Stimulated activated CD4-positive, alpha-beta T cell treated with anti-CD3 and anti-CD28 coated beads, Interleukin-1b, Interleukin-23, amount 100 ng/mL, for 1 hour (primary cell): ENCODE measurements at places on chromosomes 11 and 22.

GRCh38 chr22:27331526-27332281 is 469.9 kb downstream of the MN1 start:
- DNase-seq, result no peak

DNA sequence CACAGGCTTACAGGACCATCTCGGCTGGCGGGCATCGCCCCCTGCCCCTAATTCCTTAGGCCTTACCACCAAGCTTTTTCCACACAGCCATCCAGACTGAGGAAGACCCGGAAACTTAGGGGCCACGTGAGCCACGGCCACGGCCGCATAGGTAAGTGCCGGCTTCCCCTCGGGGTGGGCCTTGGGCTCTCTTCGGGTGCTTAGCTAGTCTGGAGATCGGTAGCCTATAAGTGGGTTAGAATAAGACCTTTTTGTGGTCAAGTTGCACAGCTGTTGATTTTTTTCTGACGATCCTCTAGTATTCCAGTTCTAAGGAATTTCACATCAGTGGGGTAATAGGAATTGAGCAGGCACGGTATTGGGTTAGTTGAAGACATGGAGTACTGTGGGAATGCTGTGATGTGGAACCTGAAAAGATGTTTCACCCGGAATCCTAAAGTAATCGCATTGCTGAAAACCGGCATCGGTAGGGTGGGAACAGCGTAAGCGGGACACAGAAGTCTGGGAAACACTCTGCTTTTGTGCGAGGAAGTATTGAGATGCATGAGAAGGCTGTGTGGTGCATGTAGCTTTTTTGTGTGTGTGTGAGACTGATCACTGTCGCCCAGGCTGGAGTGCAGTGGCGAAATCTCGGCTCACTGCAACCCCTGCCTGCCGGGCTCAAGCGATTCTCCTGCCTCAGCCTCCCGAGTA is 669 bp downstream of the RPL27A start:
- DNase-seq, result no peak

DNA sequence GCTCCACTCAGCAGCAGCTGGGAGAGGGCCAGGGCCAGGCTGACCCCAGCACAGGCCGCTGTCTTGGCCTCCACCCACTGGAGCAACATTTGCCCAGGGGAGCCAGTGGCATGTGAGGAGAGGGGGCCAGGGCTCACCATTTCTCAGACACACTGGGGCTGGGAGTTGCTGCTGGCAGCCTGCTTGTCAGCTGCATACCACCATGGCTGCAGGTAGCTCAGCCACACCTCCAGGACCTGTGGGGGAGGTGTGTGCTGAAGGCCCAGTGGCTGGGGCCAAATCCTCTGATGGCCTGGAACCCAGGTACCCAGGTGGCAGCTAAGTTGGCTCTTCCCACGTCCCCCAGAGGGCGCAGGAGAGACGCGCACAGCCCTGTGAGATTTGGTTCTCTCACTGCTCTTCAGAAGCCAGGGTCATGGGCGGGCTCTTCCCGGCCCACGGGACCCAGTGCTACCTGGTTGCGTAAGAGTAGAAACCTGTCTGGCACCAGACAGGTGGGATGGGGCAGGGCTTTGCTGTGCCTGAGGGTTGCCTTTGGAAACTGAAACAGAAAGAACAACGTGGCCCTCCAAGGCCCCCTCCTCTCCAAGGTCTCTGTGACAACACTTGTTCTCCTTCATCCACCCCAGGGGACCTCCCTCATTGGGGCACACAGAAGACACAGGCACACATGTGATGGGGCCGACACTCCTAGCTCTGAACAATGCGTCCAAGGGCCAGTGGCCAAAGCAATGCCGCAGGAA is 98.8 kb downstream of the MED15 start:
- peak; percentile 32 for DNase-seq

DNA sequence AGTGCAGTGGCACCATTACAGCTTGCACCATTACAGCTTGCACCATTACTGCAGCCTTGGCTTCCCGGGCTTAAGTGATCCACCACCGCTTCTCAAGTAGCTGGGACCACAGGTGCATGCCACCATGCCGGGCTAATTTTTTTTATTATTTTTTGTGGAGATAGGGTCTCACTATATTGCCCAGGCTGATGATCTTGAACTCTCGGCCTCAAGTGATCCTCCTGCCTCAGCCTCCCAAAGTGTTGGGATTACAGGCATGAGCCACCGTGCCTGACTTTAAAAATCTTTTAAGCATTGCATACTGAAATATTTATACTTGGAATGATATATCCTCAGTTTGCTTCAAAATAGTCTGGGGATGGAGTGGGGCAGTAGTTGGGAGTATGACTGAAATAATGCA is 10.4 kb downstream of the PAFAH1B2 start:
- no peak for DNase-seq

GRCh38 chr22:39661842-39662685 is 91.5 kb downstream of the CACNA1I start:
- DNase-seq, result peak; percentile 61

DNA sequence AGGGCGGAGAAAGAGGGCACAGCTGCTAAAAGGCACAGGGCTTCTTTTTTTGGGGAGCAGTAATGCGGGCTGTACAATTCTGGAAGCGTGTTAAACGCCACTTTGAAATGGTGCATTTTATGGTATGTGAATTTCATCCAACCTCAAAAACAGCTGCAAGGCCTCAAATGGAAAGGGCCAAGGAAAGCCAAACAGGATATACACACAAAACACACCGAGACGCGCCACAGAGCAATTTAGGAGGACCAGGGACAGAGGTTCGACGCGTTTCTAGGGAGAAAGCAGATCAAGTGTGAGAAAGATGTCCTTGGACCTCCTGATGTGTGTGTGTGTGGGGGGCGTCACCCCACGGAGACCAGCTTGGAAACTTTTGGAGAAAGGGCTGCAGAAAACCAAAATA is 31.1 kb downstream of the TSPAN4 start:
- DNase-seq, result no peak
